ENCODE measurements at places on chromosomes 3 and 15.
A peak's percentile ranks its signal among the peaks of the same experiment; 100 is the strongest.

DNA sequence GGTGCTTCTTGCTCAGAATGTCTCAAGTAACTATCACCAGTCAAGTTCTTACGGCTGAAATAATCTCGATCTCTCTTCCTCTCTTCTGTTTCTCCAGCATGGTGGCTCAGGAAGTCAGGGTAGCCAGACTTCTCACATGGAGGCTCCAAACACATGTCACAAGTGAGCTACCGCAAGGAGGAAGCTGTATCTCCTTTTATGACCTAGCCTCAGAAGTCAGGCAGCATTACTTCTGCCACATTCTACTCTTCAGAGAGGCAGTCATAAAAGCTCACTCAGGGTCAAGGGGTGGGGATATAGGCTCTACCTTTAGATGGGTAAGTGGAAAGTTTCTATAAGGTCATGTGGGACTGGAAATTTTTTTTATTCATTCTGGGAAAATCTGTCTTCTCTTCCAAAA is 86.6 kb upstream of the NEO1 start:
- DNase-seq = no peak

GRCh38 chr3:150278843-150279381 is 129.2 kb upstream of the TSC22D2 start:
- no peak for DNase-seq

DNA sequence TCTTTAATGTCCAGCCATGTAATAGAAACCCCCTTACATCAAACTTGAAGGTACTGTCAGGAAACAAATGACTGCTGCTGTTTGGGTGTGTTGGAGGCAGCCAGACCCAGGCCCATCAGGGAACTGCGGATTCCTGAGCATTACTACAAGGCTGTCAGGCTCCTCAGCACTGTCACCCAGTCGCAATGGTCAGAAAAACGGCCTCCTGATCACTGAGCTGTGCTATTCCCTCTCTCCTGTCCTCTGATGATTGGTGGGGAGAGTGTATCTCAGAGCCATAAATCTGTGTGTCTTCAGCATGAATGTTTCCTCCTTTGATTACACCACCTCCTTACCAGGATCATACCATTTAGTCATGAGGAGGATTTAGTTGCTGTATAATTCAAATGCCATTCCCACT is 135.2 kb upstream of the GADL1 start:
- DNase-seq = no peak

DNA sequence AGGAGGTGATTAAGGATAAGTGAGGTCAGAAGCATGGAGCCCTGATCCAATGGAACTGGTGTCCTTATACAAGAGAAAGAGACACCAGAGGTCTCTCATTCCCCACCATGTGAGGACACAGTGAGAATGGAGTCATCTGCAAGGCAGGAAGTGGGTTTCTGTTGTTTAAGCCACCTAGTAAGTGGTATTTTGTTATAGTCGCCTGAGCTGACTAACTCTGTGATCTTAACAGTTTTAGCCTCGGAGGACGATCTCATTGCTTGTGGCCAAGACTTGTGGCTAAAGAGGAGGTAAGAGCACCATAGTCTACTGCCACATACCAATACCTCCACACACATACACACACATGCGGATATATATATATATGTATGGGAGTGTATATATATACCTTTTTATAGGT is 73.8 kb downstream of the MCTP2 start:
- no peak for DNase-seq

- DNase-seq = no peak
These were observed 2.1 kb downstream of the RTP2 start for GRCh38 chr3:187700249-187700648.

GRCh38 chr3:151410891-151411559 is 26.5 kb upstream of the P2RY12 start:
- DNase-seq = no peak

GRCh38 chr15:51907136-51907862 is 64.3 kb downstream of the LEO1 start:
- DNase-seq = no peak

DNA sequence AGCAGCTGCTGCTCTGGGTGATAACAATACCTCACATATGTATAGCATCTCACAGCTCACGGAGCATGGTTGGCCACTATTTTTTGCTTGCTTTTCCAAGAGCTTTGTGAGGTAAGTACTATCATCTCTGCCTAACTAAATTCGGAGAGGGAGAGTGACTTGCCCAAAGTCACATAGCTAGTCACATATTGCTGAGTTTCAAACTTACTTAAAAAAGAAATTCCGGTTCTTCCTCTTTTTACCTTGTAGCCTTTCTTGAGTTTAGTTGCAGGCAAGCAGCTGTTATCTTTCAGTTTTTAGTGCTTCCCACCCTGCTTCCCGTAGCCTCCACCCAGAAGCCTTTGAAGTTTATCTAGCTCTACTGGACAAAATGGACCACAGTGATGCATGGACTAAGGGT is 309.2 kb downstream of the PDCD6IP start:
- DNase-seq = no peak

- DNase-seq = no peak
These were observed 1.5 kb upstream of the PPM1M start for GRCh38 chr3:52243791-52244628.

- DNase-seq = no peak
These were observed 80.6 kb downstream of the PCOLCE2 start for GRCh38 chr3:142808103-142808917.

DNA sequence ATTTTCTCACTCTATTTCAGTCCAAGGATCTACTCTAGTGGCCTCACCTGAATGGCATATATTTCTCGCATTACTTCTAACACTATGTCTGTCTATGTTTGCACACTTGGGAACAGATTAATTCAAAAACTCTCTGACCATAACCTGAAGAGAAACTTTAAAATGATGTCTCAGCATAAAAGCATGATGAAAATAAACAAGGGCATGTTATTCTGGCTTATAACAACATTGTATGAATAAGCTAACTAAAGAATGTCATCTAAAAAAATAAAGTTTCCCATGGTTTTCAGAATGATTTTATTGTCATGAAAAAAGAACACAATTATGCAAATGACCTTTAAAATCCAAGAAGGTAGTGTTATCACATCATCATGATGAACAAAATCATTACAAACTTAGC is 85.5 kb upstream of the ROBO2 start:
- no peak for DNase-seq

DNA sequence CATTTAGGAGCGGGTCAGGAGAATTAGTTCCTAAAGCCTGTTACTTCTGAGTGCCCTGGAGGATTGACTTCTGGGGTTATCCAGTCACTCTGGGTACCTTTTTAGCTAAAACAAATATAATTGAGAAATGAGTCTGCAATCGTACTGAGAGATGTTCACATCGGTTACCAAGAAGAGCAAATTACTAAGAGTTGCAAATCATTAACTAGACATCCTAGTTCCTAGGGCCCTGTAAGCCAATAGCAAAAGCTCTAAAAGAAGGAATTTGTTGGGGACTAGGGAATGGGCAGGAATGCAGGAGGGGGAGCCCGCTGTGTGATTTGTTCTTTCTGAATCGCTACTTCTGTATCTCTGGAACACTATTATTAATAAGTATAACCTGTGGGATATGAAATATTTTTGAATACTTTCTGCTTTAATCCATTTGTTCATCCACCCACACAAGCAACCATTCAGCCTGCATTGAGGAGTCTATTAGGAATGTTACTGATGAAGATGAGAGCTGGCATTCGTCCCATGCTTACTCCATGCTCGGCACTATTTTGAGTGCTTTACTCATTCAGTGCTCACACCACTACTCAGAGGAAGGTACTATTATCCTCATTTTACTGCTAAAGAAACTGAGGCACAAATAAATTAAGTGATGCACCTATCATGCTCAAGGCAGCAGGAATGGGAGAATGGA is 31.5 kb upstream of the KY start:
- no peak for DNase-seq

- no peak for DNase-seq
These were observed 54.9 kb downstream of the DCUN1D1 start for GRCh38 chr3:182925330-182925943.

- no peak for DNase-seq
These were observed 47.1 kb downstream of the PARP14 start for GRCh38 chr3:122727766-122728165.

DNA sequence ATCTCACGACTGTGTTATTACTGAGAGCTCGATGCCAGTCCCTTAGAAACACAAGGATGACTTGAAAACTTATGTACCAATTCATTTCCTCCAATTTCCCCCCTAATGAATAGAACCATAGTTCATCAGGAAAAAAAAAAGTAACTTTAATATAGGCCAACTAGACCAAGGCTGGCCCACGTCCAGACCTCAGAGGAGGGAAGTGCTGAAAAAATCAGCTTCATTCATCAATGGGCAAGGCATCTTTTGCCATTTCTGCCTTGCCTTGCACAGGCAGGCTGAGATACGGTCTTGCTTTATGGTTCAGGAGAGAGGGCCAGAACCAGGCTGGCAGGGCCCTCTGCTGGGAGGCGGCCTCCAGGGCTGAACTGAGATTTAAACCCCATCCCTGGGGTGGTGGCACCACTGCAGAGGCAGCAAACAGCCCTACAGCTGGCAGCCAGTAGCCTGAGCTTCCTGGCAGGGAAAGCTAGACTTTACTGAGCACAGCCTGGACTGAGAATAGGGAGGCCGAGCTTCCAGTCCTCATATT is 104.1 kb upstream of the TNFAIP8L3 start:
- DNase-seq = no peak

- no peak for DNase-seq
These were observed 78.3 kb upstream of the TMCO5A start for GRCh38 chr15:37856109-37856508.

GRCh38 chr3:18559331-18559842 is 134.2 kb upstream of the SATB1 start:
- DNase-seq = peak; percentile 41

DNA sequence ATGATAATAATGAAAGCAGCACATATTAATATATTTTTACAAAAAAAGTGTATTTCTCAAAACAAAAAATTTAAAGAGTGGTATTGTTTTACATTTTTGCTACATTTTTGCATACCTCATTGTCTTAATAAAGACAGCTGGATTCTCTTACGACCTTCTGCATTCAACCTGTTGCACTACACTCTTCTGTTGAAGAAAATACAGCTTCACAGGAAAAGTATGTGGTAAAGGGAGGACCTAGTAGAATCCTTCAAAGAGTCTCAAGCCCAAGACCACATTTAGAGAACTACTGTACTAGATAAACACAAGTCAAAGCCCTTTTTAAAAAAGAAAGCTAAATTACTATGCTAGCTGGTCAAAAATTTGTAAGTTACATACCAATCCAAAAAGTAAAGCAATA is 7.9 kb downstream of the ZNF280D start:
- peak; percentile 13 for DNase-seq

- DNase-seq = no peak
These were observed 215.0 kb upstream of the THBS1 start for GRCh38 chr15:39365873-39366272.
